ENCODE measurements at places on chromosomes 3 and 15.

DNA sequence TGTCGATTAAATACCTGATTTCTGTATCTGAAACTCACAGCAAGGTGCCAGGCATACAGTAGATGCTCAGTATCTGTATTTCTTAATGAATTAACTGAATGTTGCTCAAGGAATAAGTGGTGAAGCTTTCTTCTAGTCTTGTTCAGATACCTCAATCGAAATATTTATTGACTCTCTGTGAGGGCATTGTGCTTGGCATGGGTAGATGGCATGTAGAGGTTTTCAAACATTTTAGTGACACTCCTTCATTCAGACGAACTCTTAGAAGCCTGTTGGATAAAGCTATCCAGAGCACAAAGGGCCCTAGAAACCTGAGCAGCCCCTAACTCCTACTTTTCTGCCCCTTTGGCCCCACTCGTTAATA is 369 bp upstream of the SNX1 start:
- no peak for DNase-seq

- no peak for DNase-seq
Observed at GRCh38 chr3:180280555-180280954, 243.8 kb upstream of the PEX5L start.

DNA sequence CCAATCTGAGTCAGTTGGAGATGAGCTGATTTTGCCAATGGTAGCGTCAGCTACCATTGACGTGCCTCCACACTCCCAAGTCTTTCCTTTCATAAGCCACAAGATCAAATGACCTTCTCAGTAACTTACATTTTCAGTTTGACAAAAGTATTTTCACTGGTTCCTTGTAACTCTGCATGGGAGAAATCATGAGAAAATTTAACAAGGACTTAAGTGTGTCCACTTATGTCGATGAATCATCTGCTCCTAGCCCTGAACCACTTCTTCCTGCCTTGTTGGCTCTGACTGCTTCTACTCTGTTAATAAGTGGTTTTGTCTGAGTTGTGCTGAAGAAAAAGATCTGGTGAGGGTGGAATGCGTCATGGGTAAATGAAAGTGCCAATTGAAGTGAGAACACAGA is 101.2 kb downstream of the NFKBIZ start:
- DNase-seq, result no peak

- DNase-seq, result peak; percentile 40
Observed at GRCh38 chr3:123447749-123448517, 957 bp downstream of the ADCY5 start.

- no peak for DNase-seq
Observed at GRCh38 chr15:82648257-82649103, 1.3 kb upstream of the CPEB1 start.

DNA sequence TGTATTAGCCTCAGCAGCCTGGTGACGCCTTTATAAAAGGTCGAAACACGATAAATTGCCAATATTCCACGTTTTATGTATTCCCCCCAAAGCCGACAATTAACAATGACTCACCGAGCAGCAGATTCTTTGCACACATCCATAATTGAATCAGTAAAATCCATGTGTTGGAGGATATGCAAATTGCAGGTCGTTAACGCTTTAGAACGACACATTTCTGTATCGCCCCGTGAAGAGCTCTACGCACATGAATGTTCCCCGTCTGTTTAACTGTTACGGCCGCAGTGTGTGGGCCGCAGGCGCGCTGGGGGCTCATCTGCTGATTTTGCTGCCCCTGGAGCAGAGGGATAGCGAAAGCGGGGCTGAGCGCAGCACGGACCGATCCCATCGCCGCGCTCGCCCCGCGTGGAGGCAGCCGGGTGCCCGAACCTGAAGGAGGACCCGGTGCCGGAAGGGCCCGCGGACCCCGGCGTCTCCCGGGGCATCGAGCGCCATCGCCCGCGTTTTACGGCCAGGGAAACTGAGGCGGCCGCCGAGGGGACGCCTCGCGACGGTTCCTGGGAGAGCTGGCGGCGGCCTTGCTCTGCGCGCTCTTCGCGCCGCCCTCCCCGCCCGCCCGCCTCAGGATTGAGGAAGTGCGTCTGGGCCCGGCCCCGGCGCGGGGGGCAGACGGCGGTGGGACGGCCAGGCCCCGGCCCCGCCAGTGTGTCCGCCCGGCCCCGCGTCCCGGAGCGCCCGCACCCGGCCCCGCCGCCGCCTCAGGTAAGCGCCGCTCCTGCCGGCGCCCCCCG is at the start of gene LRRK1:
LRRK1 (plus strand) TSS at position 668 of the 791 bp plus-strand sequence. CDS start 5,276 bp downstream, outside the sequence.
- no peak for DNase-seq

DNA sequence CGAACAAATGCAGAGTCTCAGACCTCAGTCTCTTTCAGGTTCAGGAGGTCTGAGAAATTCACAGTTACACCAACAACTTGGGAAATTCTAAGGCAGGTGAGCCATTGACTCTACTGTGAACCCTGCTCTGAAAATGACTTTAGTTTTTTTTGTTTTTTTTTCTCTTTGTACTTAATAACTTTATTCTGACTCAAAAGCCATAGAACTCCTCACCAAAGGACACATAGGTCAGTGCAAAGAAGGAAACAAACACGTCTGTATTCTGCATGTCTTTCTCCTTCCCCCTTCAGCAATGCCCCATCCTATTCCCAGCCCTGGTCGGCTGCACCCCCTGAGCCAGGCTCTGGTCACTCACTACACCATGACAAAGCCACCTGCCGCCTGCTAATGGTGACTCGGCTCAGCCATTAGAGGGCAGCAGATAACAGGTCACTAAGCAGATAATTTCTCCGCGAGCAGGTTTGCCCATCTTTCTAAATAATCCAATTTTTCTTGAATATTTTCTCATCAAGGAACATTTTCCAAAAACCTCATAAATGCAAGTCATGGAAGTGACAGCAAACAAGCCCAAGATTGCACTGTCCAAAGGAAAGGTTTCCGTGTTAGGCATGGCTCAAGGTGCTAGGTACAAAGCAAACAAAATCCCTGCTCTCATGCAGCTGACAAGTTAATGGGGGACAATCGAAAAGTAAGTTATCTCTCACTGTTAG is 37.7 kb downstream of the TM4SF4 start:
- no peak for DNase-seq

DNA sequence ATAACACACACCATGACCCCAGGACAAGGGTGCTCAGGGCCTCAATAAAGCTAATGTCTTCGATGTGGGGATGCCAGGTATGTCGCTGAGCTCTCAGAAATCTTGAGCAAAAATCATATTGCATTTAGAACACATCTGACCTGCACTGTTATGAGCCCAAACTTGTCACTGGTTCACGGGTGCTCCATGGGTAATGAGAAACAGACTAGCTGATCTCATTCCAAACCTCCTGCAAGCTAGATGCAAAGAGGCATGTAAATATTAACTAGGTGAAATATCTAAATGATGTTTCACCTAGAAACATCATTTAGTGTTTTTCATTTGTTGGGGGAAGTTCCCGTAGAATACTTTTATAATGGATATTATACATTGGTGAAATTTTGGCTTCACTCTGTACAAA is 549.4 kb downstream of the OCA2 start:
- no peak for DNase-seq

DNA sequence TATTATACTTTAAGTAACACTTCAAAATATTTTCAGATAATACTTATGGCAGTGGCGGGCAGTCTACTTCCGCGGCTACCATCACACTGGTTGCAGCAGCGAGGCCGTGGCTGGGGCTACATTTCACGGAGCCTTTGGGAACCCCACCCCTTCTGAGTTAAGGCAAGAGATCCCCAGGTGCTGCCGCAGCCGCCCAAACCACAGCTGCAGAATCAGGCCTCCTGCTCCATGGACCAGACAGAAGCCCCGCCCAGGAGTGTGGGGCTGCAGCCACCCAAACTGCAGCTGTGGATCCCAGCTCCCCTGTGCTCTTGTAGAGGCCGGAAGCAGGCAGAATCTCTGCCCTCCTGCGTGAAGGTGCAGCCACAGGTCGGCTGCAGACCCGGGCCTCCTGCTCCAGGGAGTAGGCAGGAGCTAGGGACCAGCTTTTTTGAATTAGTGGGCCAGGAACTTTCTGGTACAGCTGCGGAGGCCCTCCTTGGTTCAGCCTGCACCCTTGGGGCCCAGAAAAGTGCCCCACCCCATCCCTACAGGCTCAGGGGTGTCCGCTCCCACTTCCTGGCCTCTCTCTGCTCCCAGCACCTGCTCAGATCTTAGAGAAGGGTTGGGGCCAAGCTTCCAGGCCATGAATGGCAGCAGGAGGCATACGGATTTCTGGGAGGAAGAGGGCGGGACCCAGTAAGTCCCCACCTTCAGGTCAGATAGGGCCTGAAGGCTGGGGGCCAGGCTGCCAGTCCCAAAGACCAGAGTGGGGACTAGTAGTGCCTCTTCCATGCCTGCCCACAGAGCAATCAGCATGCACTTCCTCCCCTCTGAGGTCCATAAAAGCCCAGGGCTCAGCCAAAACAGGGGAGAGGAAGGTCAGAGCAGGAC is 1188.8 kb upstream of the CADM2 start:
- no peak for DNase-seq

- no peak for DNase-seq
Observed at GRCh38 chr3:15768421-15769255, 29.1 kb downstream of the ANKRD28 start.

GRCh38 chr3:46359733-46360493 is 6.0 kb downstream of the CCR2 start:
- DNase-seq, result no peak

DNA sequence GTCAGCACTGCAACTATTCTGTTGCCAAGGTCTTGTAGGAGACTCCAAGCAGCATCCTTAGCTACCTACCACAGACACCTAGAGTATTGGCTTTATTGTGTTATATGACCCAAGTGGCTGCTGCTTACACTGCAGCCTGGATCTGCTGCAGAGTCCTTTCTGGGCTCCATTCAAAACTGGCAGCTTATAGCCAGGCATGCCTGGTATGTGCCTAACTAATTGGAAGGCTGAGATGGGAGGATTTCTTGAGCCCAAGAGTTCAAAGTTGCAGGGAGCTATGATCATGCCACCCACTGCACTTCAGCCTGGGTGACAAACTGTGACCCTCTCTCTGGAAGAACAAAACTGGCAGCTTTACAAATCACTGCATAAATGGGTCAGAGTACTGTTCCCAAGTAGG is 8.6 kb downstream of the NDUFB4 start:
- DNase-seq, result no peak

DNA sequence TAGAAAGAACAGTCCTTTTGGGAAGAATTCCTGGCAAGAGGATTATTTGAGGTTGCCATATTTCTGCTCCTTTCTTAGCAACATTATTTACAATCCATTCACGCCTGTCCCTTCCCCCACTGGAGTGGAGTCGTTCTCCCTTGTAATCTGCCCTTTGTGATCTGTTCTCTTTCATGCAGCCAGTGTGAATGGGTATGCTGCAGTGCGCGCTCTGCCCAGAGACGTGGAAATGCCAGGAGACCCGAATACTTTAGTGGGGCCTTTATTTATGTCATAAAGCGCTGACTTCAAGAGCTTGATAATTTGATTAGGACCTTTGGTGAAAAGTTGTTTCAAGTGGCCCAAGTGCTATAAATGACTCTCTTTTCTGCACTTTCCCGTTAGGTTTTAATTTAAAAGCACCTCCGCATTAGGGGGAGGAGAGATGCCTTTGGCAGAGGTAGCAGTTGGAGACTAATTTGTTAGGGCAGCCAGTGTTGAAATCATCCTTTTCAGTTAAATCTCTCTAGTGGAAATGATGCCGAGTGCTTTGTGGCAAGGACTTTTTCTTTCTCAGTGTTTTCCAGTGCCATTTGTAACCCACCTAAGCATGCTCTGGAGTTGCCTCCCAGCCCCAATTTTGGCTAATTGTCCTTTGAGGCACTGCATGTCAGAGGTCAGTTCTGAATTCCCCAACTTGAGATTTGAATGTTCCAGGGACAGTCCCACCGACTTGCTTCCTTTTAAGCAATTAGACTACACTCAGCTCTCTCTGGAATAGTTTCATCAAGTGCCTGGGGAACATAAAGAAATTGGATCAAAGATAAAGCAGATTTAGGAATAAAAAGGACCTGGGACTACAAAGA is 52.4 kb downstream of the PSMD6 start:
- DNase-seq, result no peak

DNA sequence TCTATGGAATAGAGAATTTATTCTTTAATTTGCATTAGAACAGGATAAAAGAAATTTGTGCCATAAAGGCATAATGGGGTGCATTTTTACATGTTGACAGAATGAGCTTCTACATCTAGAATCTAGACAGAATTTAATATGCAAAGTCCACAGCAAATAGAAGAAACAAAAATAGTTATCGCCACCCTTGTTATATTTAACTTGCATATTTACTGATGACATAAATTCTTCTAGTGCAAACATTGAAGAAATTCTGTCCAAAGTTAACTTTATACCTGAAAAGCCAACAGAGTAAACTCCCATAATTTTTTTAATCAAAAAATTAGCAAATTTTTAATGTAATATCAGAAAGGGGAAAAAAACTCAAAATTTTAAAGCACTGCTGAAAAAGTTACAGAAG is 213.7 kb upstream of the ALCAM start:
- no peak for DNase-seq
